ENCODE measurements at places on chromosomes 5 and 9.

DNA sequence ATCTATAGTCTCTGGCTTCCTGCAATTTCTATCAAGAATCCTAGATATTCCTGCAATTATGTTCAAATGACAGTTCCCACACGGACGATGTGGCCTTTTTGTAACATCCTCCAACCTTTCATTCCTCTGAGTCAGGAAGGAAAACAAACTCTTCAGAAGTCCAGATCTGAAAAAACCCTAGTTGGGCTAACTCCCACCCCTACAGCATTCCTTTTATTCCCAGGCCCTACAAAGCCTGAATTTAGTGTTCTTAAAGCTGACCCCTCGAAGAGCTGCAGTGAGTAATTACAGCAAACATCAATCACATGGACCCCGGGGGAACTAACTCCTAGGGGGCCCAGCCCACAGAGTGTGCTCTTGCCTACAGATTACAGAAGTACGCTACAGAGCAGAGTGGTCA lies 99.7 kb downstream of the SERINC5 start:
- DNase-seq: no peak

GRCh38 chr5:51225789-51226742 lies 157.2 kb upstream of the ISL1 start:
- DNase-seq: no peak

GRCh38 chr5:156326718-156327259 lies at the start of gene SGCD:
Gene SGCD, plus strand, starts transcription at chr5:156327164.
- DNase-seq: no peak

DNA sequence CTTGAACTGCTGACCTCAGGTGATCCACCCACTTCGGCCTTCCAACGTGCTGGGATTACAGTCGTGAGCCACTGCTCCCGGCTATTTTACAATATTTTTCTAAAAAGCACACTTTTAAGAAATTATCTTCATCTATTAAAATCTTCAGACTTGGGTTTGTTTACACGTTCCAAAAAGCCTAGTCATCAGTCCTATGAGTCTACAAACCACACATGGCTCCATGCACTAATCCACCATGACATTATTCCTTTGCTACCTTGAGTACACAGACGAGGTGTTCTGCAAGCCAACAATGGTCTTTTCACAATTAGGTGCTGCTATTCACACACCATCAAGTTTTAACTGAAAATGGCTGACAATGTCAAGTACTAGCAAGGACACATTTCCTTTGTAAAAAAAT lies 41.0 kb downstream of the TRPM6 start:
- DNase-seq: no peak

- no peak for DNase-seq
Measured at GRCh38 chr9:34163434-34163833, 15.4 kb upstream of the UBAP1 start.

DNA sequence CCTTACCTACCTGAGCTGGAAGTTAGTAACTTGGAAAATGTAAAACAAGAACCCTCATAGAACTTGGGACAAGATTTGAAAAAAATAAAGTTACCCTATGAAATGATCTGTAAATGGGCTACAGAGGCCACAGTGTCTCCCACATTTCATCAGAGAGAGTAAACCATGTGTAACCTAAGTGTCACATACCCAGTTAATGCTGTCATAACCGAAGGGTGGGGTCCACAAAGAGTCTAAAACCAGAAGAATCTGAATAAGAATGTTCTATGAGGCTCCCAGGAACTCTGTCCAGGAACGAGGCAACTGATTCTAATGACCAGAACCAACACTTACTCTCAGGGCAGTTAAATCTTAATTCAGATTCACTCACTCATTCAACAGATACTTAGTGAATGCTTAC lies 1.0 kb upstream of the FAM13B start:
- DNase-seq: no peak

DNA sequence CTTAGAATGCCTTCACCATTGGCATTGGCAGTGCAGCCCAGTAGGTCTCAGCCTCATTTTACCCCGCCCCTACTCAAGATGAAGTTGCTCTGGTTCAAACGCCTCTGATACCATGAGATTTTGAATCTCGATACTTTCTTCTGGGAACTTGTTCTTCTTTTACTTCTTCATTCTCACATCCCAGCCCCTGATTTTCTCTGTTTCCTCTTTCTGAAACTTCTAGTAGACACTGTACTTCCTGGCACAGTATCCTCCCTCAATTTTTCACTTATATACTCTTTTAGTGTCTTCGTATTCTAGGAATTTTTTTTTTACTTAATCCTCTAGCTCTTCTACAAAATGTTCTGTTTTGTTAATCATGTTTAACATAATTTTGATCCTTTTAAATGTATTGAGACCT lies 13.1 kb upstream of the ZNF79 start:
- no peak for DNase-seq

DNA sequence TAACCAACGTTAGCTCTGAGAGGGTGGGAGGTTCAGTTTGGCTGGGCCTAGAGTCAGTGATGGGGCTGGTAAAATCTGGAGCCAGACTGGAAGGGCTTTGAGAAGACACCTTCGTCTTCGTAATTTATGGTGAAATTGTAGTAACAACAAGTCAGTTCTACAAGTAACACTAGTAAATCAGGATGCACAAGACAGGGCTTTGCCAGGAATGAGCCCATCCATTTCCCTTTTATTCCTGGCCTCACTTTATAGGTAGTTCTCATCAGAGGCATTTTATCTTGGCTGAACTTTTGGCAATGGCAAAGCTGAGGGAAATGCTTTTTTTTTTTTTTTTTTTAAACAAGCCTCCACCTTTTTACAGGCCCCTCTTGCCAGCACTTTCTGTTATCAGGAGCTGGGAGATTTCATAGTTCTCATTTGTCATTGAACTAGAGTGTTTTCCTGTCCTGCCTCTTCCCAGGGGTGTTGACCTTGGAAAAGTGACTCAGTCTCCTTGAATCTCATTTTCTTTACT lies 110.5 kb upstream of the KLF4 start:
- no peak for DNase-seq

- no peak for DNase-seq
Measured at GRCh38 chr9:237141-237857, 22.6 kb downstream of the DOCK8 start.

DNA sequence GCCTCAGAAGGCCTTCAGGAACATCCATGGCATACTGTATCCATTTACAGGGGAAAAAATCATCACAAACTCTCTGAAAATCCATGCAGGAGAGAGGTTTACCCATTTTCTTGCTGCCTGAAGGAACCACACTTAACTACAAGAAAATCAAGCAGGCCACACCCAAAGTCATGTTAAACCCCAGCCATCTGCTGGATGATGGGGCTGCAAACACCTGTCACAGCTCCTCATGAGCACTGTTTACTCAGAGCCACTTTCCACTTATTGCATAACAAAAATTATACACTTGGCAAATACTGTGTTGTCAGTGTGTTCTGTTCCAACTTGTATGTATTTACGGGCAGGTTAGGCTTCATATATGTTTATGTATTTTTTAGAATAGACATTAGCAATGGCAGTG lies 35.8 kb downstream of the PPIC start:
- no peak for DNase-seq

GRCh38 chr5:94830520-94830919 lies 212.1 kb downstream of the SLF1 start:
- no peak for DNase-seq

DNA sequence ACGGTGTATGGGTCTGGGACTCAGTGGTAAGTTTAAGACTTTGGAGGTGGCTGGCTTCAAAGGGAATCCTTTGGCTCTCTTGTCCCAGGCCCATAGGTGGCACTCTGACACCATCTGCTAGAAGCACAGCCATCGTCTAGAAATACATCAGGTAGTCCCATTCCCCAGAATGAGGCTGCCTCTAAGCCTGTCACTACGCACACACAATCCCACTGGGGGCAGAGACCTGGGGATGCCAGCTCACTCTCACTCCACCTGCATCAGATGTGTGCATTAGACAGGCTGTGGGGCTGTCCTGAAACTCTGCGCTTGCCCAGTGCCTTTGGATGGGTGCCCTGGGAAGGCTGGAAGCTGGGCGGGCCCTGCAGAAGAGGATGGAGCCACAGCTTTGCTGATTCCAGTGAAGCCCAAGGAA lies 127.5 kb upstream of the PANK3 start:
- no peak for DNase-seq

GRCh38 chr5:9712911-9713310 lies 82.8 kb upstream of the TAS2R1 start:
- DNase-seq: no peak

DNA sequence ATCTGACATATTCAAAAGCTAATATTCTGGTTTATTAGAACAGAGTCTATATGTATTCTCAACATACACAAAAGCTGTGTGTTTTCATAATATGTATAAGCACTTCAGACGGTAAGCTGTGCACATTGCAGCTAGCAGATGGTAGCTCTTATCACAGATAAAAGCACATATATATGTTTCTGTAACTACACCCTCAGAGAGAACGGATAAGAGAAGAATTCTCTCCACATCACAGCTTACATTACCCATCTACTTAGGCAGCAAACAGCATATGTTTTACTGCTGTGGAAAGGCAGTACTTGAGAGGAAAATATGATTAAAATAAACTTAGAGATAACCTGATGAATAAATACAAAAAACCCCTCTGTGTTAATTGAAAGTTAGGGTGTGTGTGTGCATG lies 450.9 kb upstream of the ZNF608 start:
- DNase-seq: no peak

DNA sequence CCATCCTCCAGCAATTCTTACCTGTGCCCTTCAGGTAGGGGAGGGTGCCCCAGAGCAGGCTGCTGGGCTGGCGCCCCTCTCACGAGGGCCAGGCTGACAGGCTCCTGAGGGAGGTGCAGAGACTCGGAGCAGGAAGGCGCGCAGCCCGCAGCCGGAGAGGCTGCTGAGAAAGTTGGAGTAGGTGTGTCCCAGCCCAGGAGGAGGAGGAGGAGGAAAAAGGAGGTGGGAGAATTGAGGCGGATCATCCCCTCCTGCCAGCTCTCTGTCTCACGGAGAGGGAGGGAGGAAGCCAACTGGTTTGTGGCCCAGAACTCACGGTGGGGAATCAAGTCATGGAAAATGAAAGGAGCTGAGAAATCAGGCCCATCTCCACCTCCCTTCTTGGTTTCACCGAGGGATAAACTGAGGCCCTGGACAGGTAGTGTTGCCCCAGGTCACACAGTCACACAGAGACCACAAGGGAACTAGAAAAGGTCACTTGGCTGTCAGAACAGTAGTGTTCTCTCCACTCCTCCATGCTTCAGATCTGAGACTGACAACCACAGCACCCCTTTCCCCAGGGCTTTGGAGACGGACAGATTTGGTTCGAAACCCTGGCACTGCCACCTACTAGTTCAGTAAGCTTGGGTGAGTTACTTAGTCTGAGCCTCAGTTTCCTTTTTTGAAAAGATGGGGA lies at the start of gene FAT2:
Gene FAT2, minus strand, starts transcription at position 188 of the 676 bp plus-strand sequence. CDS start 22,400 bp downstream, outside the sequence.
- DNase-seq: no peak

GRCh38 chr5:149895416-149896345 lies 48.9 kb downstream of the PDE6A start:
- no peak for DNase-seq

DNA sequence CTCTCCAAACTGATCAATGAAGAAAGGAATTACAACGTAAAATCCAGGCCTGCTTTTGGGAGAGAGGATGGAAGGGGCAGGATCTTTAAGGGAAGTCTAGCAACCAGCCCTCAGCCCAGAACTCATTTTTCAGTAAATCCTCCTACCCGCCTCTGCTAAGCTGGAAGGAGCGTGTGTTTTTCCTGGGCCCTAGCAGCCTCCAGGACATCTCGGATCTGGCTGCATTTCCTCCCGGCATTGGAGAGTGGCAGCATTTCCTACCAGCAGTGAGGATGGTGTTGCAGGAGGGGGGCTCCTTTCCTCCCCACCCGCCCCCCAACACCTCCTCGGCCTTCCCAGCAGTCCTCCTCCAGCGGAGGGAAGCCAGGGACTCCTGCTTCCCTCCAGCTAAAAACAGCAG lies 54.5 kb downstream of the DCP2 start:
- no peak for DNase-seq

DNA sequence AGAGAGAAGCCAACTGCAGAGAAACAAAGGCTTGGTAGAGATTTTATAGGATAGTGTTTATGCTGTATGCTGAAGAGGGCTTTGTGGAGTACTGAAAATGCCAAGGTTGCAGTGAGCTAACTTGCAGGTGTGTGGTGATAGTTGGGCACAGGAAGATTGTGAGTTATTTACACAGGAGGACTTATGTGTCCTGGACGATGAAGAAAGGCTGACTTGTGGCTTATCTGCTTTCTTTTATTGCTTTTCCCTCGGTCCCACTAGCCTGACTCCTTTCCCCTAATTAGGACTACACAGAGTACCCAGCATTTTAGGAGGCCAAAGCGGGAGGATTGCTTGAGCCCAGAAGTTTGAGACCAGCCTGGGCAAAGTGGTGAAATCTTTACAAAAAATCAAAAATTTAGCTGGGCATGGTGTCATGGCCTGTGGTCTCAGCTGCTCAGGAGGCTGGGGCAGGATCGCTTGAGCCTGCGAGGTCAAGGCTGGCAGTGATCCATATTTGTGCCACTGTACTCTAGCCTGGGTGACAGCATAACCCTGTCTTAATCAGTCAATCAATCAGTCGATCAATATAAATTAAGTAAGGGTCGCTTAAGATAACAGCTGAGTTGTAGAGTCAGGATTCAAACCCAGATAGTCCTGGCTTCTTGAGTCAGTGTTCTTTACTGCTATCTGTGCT lies 61.9 kb downstream of the UBE2R2 start:
- no peak for DNase-seq

DNA sequence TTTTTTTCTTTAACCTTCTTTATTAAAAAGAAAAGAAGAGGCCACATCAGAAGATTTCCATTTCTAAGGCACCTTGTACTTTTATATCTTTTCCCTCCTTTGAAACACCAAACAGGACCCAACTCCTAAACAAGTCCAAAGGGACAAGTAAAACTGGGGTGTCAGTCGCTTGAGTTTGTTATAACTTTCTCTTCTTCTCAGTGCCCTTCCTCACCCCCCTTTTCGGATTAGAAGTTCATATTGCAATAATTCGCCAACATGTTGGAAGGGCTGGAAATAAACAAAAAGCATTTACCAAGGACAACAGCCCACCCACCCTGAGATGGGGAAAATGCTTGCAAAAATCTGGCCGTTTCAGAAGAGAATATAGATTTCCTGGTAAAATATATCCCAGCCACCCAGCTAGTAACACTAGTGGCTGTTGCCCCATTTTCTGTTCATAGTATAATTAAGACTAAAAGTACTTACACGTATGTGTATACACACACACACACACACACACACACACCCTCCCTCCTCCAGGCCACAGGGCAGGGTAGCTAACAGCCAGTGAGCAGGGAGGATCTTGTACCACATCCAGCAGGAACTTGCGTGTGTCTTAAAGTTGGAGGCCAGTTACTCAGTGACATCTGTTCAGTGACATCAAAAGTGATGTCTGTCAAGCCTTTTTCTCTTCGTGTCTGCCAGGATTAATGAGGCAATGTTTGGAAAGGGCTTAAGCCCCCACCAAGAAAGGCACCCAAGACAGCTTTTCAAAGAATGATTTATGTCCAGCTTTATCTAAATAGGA lies 149.1 kb upstream of the KLF4 start:
- DNase-seq: no peak

All from stimulated activated CD4-positive, alpha-beta T cell treated with anti-CD3 and anti-CD28 coated beads, Interleukin-4, amount 100 ng/mL, for 4 hours (primary cell).